ENCODE measurements at places on chromosomes 6 and 20. TPM values are rescaled to one million over a fixed set of nuclear protein-coding genes. Genes with fewer than 3 reads are reported as not detected.

CARMIL1 gene
- 3.6 TPM for polyA plus RNA-seq

NUDT3 gene
- polyA plus RNA-seq = 23.7 TPM

TASP1 gene
- polyA plus RNA-seq = 6.1 TPM

NHSL1 gene
- 22.7 TPM for polyA plus RNA-seq

TFAP2C gene
- 0.07 TPM for polyA plus RNA-seq

KCNS1 gene
- polyA plus RNA-seq = 0.09 TPM

NKX2-2 gene
- 0.11 TPM for polyA plus RNA-seq

PRDM13 gene
- polyA plus RNA-seq = not detected

CLPSL1 gene
- not detected for polyA plus RNA-seq

C20orf202 gene
- polyA plus RNA-seq = 0.20 TPM
